Hematopoietic multipotent progenitor cell treated with erythropoietin and hydrocortisone succinate and interleukin-3 and kit ligand, for 6 days (in vitro differentiated cells): ENCODE measurements at places on chromosomes 11 and 22.

DNA sequence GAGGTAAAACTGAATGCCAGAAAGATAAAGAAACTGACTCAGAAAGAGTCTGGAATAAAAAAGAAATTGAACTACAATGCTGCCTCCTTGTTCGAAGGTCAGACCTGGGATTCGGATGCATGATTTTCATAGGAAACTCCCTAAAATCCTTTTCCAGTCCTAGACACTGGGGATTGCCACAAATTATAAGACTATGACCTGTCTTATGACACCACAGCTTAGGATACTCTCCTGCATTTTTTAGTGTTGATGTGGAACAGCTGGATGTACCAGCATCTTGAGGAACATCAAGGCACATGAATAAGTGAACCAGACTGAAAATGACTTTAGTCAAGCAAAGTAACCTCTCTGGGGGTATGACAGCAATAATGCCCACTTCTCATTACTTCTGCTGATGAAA, 9.0 kb downstream of the KIRREL3 start:
- DNase-seq, result no peak

GRCh38 chr11:69662021-69662698, 13.0 kb downstream of the LTO1 start:
- DNase-seq, result peak; percentile 50

DNA sequence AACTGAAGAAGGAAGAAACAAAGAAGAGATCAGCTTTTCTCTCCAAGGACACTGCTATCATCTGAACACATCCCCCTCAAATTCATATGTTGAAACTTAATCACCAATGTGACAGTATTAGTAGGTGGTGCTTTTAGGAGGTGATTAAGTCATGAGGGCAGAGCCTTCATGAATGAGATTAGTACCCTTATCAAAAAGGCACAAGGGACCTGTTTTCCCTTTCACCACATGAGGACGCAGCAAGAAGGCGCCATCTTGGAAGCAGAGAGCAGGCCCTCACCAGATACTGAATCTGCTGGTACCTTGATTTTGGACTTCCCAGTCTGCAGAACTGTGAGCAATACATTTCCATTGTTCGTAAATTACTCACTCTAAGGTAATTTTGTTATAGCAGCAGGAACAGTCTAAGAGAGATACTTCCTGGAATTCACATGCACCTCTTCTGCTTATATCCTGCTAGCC, 20.9 kb upstream of the CREB3L1 start:
- DNase-seq, result peak; percentile 88

- no peak for DNase-seq
These were observed 340.1 kb downstream of the MN1 start for GRCh38 chr22:27461470-27461869.

GRCh38 chr11:3380706-3381545, 2.0 kb upstream of the ZNF195 start:
- DNase-seq, result no peak

GRCh38 chr11:64262271-64263002, 11.1 kb downstream of the PLCB3 start:
- no peak for DNase-seq

DNA sequence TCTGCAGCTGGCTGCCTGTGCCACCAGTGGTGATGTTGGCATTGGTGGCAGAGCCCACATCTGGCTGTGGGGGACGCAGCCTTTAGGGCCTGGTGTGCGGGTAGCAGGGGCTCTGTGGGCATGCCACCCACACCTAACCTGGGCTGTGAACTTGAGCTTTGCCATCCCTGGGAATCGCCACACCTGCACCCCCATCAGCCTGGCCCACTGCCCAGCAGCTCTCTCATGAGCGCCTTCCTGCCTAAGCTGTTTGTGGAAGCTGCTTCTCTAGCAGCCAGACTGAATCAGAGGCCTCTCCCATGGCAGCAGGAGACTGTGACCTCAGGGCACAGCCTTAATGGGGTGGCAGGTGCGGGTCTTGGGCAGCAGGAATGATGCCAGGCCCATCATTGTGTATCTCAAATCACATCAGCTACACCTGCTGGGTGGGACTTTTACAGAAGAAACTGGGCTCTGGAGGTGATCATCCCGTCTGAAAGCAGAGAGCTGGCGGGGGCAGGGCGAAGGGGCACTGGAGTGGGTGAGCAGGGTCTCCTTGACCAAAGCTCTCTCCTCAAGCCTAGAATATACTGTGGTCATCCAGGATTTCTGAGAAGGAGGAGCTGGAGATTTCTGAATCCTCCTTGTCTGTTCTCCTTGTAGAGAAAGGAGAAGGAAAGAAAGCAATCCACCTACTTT, 17.8 kb upstream of the CARS1 start:
- no peak for DNase-seq

GRCh38 chr11:28537822-28538221, 429.6 kb downstream of the METTL15 start:
- DNase-seq, result no peak

DNA sequence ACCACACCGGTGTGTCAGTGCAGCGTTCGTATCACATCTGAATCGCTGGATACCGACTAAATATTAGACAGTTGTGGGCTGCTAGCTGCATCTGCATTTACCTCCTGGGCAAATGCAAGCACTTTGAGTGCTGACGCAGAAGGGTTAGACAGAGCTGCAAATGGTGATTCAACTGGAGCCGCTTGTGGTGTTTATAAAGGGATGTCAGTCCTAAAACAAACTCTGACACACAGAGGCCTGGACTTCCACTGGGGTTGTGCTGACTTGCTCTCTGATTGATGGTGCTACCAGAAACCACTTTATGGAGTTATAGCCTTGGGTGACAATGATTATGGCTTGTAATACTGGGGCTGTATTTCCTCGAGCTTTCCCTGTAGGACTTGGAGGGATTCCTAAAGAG, 374.4 kb downstream of the NTM start:
- DNase-seq, result no peak

- DNase-seq, result no peak
These were observed 125.9 kb downstream of the TEAD1 start for GRCh38 chr11:12800032-12800671.

- peak; percentile 88 for DNase-seq
These were observed at the start of gene ARAP1 for GRCh38 chr11:72752088-72752914. Gene ARAP1, minus strand, starts transcription at chr11:72752408. Its CDS starts 25,280 bp downstream, at chr11:72727128.

GRCh38 chr11:38598418-38598817, 2000.4 kb upstream of the RAG2 start:
- DNase-seq, result no peak

DNA sequence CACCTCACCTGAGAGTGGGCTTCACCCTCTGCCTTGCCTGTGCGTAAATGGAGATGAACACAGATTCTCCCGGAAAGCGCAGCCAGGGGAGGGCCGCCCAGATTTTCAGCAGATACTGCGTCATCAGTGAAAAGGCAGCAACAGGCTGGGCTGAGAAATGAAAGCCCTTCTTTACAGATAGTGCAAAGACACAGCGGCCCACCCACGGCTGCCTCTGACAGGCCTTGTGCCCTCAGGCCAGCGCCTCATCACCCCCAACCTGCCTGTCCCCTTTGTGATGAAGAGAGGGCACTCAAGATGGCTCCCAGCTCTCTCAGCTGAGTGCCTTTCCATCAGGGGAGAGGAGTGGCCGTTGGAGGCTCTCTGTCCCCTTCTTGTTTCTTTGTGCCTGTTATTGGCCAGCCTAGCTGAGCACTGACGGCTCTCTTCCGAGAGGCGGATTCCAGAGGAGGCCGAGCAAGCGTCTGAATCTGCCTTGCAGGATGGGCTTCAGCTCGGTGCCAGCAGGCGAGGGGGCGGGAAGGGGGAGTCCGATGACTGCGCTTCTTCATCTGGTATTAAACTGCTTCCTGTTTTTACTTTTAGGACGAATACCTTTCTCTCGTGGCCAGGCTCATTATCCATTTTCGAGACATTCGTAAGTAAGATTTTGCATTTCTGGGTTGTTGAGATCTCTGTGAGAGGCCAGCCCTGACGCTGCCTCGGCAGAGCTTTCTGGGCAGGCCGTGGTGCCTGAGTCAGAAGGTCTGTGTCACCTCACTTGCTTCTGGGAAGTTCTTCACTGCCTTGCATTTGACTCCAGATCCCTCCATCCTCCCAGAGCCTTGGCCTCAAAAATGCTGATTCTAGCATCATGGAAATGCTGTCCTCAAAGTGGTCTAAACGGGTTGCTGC, 43.7 kb downstream of the MED15 start:
- no peak for DNase-seq

DNA sequence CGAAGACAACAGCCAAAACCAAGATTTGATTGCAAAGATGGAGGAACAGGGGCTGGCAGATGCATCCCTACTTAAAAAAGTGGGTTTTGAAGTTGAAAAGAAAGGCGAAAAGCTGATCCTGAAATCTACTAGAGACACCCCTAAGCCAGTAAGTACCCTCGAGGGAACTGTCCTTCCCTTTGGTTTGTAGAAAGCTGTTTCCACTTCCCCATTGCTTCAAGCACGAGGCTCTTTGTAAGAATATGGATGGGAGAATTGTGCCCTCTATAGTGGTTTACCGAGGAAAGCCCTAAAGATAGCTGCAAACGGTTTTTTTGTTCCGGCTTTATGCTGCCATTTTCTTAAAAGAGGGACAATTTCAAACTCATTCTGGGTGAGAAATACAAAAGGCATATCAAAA, 133.9 kb downstream of the WNT7B start:
- peak; percentile 11 for DNase-seq

DNA sequence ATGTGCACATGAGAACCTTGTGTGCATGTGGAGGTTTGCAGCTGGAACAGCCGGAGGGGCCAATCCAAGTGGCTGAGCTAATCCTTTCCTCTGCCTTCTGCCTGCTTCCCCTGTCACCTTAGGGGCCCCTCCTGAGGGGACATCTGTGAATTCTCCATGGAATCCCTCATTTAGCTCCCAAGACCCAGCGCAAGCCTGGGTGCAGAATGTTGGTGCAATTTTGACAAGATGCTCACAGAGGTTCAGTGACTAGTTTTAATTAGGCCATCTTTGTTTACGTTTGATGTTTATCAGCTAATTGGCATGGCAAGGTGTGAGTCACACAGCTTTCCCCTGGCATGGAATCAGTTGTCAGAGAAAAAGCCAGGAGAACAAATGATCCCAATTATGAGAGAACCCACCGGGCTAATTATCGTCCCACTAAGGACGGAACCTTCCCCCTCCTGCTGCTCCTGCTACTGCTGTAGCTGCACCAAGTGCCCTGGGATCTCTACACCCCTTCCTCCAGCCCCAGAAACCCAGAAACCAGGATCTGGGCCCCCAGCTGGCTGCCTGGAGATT, 63.6 kb upstream of the PAX6 start:
- no peak for DNase-seq

DNA sequence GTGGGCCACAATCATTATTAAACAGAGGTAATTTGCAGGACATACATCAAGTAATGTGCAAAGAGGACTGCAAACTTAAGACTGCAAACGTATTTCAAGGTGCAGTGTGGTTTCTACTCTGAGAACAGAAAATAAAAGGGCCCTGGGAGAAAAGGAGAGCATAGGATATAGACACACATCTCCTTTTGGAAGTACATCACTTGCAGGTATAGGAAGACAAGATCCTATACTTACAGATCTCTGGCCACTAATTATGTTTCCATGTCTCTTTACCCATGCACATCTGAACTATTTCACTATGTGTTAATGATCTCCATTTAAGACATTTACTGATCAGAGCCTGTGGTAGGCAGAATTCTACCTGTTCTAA, 47.7 kb downstream of the PIWIL3 start:
- DNase-seq, result no peak

GRCh38 chr11:62242021-62242420, at the start of gene SCGB1D2:
Gene SCGB1D2, plus strand, starts transcription at chr11:62242239. Its CDS starts 69 bp downstream, at chr11:62242308.
- DNase-seq, result no peak

- no peak for DNase-seq
These were observed 119.0 kb downstream of the MPPED2 start for GRCh38 chr11:30467176-30467575.

DNA sequence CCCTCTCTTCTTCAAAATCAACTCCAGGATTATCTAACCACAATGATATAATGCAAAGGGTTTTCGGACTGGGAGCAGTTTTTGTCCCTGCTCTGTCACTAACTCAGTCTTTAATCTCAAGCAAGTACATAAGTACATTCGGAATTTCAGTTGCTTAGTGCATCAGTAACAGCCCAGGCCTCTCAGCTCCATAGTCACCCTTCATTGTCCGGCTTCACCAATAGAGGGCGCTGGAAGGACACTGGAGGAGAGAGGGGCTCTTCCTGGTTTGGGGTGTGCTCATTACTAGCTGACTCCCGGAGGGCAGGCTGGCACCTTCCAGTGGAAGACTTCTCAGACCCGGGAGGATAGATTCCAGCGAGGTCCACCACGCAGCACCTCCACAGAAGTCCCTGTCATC, 90.4 kb upstream of the PDGFD start:
- DNase-seq, result peak; percentile 68

- no peak for DNase-seq
These were observed 154.8 kb downstream of the ENTHD1 start for GRCh38 chr22:39738746-39739145.

- DNase-seq, result no peak
These were observed 495.0 kb downstream of the BRD1 start for GRCh38 chr22:49332691-49333090.

DNA sequence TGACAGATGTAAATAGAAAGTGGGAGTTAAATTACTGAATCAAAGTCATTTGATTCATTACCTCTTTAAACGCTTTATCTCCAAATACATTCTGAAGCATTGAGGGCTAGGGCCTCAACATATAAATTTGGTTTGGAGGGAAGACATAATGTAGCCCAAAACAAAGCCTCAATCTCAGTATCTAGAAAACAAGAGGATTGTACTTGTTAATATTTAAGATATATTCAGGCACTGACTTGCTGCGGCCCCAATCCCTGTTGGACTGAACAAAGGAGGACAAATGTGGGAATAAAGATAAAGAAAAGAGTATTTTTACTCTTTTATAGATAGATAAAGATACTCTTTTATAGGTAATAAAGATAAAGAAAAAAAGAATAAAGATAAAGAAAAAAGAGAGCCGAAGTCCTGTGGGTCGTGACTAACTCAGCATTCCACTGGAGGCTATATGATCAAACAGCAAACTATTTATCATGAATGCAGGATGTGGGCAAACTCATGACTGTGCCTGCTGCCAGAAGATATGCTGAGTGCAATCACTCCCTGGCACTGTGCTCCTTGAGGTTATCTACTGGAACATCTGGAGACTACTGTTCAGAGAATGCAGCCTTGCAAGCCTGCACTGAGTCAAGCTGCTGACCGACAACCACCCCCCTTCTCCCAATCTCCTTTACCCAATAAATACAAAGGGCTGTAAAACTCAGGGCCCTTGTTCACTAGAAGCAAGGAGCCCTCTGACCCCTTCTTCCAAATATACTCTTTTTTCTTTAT, 6.9 kb downstream of the OR10V1 start:
- DNase-seq, result peak; percentile 91

DNA sequence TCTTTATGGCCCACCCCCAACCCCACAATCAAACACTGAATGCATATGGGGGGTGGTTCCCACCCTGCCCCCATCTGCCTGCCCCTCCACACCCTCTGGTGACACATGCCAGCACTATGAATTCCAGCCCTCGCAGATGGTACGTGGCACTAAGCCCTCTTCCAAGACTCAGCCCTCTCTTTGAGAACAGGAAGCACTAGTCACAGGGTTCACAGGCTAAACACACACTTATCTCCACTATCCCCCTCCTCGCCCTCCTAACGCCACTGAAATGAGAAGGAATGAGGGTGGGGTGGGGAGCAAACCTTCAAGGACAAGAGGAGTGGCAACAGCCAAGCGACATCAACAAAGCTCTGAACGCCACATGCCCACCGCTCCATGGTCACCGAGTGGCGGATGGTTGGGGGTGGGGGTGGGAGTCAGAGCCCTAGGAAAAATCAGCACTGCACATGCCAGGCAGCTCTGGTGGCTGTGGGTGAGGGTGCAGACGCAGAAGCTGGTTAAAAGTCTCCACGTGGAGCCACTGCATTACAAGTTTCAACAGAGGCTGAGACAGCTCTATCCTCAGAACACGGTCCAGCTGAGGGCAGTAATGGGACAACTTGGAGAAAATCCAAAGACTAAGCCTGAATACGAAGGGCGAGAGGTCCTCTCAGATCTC, 33.6 kb downstream of the TMEM184B start:
- no peak for DNase-seq
